EL (cell line): ENCODE measurements at places on chromosomes 4 and X.

- no peak for DNase-seq
Observed at GRCh38 chr4:118745357-118745756, 60.2 kb downstream of the METTL14 start.

DNA sequence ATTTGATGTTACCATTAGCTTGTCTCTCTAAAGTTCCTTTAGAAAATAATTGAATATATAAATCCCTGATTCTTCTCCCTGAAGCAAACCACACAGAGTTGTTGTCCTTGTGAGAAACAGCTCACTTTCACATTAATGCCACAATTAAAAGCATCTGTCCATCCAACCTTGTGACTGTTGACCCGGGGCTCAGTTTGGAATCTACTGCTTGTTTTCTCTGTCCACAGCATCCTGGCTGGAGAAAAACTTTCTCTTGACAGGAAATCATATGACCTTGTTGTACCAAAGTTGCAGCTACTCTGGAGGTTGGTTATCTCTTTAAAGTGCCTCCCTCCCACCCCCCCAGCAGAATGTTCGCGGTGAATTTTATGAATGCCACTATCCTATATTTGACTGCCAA is 3.1 kb downstream of the PRKG2 start:
- no peak for DNase-seq

DNA sequence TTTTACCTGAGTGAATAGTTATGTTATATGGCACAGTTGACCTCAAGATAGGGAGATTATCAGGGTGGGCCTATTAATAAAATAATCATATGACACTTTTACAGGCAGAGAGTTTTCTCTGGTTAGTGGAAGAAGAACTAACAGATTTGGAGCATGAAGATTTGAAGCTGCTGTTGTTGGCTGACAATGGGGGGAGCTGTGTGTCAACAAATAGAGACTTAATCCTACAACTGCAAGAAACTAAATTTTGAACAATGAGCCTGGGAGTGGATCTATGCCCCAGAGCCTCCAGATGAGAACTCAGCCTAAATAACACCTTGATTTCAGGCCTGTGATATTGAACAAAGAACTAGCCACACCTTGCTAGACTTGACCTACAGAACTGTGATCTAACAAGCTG is 7.2 kb upstream of the CCSER1 start:
- no peak for DNase-seq

- DNase-seq, result peak; percentile 94
Observed at GRCh38 chr4:73740353-73740778, at the start of gene CXCL8. Gene CXCL8, plus strand, starts transcription at chr4:73740569. Its CDS starts 90 bp downstream, at chr4:73740659.

- no peak for DNase-seq
Observed at GRCh38 chr4:46894826-46895225, 14.2 kb downstream of the COX7B2 start.

DNA sequence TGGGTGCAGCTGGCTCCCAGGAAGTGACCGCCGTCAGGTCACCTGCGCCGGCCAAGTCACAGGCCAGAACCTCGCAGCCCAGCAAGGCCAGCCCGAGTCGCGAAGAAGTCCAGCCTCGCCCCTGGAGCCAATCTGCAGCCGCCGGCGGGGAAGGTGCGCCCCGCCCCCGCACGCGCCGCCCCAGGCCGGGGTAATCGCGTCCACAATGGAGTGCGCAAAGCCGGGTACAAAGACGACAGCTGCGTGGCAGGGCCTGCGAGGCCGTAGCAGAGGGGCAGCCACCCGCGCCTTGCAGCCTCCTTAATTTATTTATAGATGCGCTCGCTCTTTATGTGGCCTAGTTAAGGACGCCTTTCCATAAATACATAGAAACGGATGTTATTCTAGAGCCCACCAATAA is 139.4 kb upstream of the CPEB2 start:
- DNase-seq, result no peak

GRCh38 chr4:101274888-101275752 is 72.2 kb downstream of the PPP3CA start:
- DNase-seq, result no peak

DNA sequence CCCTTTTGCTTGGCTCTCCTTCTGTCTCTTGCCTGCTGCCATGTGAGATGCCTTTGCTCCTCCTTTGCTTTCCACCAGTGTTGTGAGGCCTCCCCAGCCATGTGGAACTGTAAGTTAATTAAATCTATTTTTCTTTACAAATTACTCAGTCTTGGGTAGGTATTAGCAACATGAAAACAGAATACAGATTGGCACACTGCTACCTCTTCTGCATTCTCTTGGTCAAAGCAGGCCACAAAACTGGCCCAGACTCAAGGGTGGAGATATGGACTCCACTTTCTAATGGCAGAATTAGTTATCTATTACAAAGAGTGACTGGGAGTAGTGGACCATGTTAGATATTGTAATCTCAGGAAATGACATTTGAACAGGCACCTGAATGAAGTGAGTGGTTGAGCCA is 21.5 kb upstream of the CCDC149 start:
- no peak for DNase-seq

DNA sequence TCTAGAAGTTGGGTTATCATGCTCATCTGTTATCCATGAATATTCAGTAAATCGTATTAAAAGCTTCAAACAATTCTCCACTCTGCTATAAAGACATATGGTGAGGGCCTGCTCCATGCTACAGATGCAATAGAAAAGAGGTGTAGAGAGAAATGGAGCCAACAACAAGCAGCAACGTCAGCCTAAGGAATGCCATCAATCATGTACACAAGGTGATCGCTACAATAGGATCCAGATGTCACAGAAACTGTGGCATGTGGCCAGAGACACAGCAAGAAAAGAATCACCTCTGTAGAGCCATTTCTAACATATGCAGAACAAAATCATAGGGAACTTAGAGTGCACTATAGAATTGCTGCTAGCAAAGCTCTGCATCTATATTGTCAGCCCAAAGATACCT is 1188.1 kb downstream of the PCDH7 start:
- no peak for DNase-seq

DNA sequence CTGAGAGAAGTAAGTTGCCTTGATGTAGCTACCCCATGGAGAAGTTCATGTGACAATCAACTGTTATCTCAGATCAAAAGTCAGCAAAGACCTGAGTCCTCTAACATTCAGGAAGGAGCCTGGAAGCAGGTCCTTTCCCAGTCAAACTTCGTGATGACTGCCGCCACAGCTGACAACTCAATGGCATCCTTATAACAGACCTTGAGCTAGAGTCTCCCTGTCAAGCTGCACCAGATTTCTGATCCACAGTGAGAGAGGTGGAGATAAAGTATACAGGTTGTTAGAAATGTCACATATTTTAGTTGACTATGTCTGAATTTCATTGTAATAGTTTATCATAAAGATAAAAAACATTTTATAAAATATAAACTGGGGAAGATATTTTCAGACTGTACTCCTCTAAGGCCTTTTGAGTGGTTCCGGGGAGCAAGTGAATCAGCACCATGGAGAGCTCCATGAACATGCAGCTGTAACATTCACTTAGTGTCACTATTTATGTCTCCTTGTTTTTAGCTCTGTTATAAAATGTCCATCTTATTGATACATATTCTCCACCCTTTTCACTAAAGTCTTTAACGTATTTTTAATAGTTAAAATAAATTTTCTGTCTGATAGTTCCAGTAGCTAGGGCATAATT is 1653.5 kb upstream of the AGA start:
- no peak for DNase-seq

DNA sequence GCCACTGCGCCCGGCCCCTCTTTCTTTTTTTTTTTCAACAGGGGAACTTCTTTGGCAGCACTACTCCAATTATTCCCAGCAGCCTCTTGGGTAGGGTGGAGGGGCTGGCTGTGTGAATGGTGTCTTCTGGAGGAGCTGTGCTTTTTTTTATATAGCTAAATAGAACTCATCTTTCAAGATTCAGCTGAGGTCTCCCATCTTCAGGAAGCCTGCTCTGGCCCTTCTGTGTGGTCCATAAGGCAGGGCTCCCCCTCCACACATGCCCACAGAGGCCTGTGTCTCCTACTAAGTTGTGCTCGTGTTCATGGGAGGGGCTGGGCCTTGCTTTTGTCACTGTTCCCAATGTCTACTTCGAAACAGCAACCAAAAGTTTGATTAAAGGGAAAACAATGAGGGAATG is 116.8 kb downstream of the AFAP1 start:
- no peak for DNase-seq

- DNase-seq, result no peak
Observed at GRCh38 chr4:24727390-24728224, 67.8 kb upstream of the SOD3 start.

DNA sequence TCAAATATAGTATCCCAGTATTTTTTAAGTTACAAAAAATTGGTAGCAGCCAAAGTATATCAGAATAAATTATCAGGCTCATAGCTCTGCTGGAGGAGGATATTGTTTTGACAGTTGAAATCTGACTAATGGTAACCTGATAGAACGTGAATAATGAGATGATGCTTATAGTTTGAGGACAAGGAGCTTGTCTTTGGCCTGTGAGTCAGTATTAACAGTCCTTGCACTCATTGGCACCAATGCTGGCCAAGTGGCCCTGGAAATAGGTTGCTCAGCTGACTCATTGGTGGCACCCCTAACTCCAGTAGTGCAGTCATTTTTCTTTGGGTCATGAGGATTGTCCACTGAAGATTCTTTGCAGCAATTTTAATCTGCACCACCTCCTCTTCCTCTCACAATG is 203.3 kb upstream of the JADE1 start:
- DNase-seq, result peak; percentile 73

DNA sequence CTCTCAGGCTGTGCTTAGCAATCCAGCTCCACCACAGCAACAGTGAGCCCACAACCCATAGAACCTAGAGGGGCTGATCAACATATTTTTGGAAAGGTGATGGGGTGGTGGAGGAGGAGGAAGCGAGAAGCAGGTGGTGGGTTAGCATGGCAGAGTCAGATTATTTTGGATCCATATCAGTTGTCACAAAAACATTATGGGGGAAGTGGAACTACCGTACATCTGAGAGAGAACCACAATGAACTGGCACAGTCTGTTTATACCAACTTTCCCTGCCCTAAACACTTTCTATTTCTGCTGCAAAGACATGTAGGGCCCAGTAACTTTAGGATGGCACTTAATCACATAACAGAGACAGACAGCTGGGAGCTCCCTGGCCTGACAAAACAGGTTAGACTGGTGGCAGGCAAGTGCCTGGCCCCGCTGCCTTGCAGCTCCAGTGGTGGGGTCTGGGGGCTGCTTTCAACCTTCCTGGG is 4.3 kb downstream of the SLC9A7 start:
- no peak for DNase-seq

DNA sequence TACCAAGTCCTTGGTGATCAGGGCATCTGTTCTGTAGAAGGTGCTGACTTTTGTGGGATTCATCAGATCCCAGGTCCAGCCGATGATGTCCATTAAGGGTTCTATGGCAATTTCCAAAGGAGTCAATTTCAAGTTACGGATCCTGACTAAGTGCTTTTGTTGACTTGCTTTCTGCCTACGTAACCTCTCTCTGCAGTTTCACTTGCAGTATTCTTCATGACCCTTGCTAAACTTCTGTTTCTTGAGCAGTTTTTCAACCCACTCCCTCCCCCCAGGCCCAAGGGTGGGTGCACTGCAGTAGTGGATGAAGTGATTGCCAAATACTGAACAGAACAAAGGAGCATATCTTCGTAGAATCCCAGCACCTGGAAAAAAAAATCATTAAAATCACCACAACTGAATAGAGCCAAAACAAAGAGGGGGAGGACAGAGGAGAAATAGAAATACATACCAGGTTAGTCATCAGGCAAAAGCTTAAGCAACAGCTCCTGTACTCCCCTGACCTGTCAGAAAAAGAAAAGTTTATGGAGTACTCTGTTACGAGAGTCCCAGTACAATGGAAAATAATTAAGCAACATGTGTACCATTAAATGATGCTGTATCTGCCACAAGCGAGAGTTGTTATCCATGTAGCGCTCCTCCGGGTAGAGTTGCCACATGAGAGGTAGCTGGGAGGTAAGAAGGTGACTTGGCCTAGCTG is 5.8 kb downstream of the CMC4 start:
- DNase-seq, result peak; percentile 34

DNA sequence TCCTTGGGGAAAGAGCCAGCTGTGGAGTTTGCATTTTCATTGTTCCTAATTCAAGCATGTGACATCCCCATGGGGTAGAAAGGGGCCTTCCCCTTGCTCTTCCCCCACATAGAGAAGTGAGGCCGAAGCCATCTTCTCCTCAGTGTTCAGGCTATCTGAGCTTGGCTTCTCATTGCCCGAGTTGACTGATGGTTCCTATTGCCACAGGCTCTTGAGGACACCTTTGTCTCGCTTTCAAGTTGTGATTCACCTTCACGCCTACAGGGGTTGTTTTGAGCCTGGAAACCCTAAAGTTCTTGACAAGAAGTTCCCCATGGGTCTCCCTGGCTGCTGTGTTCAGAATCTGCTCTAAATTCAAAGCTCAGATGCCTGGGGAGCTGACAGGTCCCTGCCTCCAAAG is 25.0 kb downstream of the CCNQ start:
- DNase-seq, result no peak

DNA sequence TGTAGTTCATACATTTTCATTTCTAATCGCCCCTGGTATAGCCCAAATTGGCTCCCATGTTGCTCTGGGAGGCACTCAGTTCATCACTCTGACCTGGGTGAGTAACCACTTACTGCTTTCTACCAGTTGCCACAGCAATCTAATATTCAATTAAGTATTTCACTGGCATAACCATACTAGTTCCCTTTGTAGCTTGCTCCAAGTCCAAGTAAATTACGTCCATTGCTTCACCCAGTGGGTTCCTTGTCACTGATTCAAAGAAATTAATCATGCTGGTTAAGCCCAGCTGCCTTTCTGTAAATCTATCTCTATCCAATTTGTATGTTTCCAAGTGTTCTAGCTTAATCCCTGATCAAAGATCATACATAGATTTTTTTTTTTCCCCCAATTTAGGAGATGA is 92.0 kb upstream of the CBR4 start:
- no peak for DNase-seq

DNA sequence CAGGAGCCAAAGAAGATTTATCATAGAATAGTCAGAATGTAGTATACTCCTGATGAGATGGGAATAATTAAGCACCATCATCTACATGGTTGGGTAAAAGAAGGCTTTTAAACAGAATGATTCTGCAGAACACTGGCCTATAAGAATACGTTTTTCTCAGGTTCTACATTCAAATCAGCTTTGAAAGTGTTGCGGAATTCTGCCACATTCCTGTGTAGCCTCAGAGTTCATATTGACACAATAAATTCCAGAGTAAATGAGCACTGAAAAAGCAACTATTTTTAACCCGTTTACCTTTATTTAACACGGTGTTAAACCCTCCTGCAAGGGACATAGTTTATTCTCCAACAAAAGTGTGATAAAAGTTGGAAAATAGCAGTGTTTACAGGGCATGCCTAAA is 950.2 kb upstream of the SLIT2 start:
- peak; percentile 31 for DNase-seq

GRCh38 chr4:122772311-122772710 is 39.8 kb downstream of the BBS12 start:
- peak; percentile 85 for DNase-seq

- peak; percentile 79 for DNase-seq
Observed at GRCh38 chr4:128812442-128813235, 3.1 kb downstream of the JADE1 start.

DNA sequence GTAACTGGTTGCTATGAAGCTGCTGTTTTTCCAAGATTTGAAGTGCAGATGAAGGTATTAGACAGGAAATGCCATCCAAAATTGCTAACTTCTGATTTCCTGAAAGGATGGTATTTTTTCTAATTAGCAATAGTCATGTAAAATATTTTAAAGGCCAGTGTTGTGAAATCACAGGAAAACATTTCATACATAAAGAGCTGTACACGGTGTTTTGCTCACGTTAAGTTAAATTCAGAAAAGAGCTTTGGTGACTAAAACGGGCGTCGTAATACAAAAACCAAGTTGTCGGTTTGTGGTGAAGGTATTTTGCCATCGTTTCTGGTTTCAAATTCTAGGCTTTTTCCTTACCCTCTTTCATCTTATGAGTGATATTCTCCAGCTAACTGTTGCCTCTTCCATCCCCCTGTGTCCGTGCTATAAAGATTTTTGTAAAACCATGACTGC is 39.8 kb downstream of the AFF1 start:
- peak; percentile 23 for DNase-seq
